NK-92 treated with Interleukin-12 subunit alpha and Interleukin-12 subunit beta, amount 100 ng/mL, for 24 hours (cell line): ENCODE measurements at places on chromosomes 3 and 15.

- DNase-seq: no peak
Observed at GRCh38 chr3:80190051-80190450, 422.3 kb upstream of the ROBO1 start.

DNA sequence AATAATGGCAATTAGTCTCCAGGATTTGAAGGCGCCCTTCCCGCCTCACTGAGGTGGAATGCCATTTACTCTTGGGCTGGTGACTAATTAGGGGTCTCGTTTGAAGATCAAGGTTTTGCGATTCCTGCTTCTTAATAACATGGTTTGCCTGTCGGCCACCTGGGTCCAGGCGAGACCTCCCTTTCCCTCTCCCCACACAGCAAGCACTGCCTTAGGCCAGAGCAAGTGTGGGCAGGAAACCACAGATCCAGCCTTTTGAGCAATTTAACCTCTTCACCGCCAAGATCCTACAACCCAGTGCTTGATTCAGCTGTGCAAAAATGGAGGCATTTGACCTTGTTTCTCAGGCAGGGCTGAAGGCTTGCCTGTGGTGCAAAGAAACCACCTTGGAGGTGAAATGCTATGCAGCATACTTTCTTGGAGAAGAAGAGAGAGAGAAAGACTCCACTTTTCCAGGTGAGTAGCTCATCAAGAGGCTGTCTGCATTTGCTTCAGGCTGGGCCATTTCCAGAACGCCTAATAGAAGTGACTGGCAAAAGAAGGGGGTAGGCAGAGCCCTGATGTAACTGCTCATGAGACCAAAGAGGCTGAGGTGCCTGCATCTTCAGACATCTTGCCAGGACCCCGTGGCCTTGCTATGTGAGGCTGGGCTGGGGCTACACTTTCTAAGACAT is 34.1 kb upstream of the WNT5A start:
- DNase-seq: no peak

GRCh38 chr15:33587773-33588172 is 277.0 kb downstream of the RYR3 start:
- DNase-seq: no peak

GRCh38 chr3:156981005-156981404 is 154.9 kb downstream of the LEKR1 start:
- no peak for DNase-seq

GRCh38 chr15:90691982-90692773 is 25.0 kb upstream of the BLM start:
- DNase-seq: no peak

DNA sequence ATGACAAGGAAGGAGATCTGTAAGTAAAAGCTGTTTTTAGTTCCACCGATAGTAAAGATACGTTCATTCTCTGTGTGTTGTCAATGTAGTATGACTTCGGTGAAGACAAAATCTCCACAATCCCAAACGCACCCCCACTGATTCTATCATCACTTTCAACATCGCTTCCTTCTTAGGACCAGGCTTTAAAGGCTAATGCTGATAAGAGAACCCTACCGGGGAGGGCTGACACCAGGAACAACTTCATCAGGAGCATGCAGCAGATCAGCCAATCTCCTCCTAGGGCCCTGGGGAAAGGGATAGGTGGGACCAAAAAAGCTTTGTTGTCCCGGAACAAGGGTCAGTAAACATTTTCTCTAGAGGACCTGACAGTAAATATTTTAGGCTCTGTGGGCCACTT is 334.1 kb downstream of the VPS13C start:
- DNase-seq: no peak

- DNase-seq: no peak
Observed at GRCh38 chr3:71602256-71602655, 18.7 kb upstream of the FOXP1 start.

DNA sequence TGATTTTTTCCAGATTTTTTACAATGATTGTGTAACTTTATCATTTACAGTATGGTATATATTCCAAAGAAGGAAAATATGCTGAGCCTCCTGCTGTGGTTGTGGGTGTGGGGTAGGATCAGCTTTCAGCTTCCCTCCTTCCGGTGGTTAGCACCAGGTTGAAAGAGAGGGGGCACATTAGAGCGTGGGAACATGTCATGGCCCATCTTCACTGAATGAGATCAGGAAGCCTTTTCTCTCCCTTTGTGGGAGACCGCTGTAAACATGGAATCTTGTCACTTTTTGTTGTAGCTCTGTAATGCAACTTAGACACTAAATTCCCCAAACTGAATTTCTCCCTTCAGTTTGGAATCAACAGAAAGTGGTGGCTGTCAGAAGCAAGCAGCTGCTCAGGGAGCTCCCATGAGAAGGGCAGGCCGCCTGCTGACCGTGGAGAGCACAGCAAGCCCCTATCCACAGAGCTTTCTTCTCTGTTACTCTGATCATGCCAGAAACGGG is 86.7 kb upstream of the LIMD1 start:
- DNase-seq: no peak

- no peak for DNase-seq
Observed at GRCh38 chr3:126944089-126944965, 38.6 kb upstream of the PLXNA1 start.

- DNase-seq: no peak
Observed at GRCh38 chr15:45943240-45943639, 308.4 kb downstream of the SQOR start.

DNA sequence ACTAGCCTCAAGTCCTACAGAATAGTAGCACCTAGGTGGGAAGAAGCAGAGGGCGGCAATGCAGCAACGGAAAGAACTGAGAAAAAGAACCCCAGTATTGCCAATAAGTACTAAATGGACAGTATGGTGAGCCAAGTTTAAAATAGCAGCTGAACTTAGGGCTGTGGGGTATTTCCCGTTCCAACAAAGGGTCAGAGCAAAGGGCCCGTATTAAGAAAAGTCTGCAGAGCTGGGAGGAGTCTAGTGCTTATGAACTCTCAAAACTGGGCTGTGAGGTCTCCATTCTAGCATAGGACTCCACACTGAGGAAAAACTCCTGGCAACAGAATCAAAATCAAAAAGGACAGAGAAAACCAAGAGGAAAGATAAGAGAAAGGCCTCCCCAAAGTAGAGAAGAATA is 250.7 kb downstream of the FOXP1 start:
- no peak for DNase-seq

DNA sequence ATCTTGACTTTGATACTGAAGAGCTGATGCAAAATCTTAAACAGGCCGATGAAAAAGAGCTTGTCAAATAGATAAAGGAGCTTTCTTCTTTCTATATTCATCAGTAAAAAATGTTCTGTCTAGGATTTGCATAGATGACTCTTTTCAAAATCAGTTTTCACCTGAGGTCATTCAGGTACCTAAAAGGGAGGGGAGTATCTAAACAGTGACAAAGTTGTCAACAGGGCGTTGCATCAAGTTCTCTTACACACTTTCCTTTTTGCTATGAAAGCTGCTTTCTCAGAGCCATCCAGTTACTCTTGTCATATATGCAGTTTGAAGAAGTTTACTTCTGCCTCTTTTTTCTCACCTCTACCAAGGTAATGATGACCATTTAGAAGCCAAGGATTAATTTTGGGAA is 60.0 kb downstream of the AKAP13 start:
- DNase-seq: no peak

GRCh38 chr3:4633078-4634004 is 140.2 kb downstream of the ITPR1 start:
- DNase-seq: no peak

GRCh38 chr3:120604784-120605183 is 8.6 kb downstream of the NDUFB4 start:
- no peak for DNase-seq

DNA sequence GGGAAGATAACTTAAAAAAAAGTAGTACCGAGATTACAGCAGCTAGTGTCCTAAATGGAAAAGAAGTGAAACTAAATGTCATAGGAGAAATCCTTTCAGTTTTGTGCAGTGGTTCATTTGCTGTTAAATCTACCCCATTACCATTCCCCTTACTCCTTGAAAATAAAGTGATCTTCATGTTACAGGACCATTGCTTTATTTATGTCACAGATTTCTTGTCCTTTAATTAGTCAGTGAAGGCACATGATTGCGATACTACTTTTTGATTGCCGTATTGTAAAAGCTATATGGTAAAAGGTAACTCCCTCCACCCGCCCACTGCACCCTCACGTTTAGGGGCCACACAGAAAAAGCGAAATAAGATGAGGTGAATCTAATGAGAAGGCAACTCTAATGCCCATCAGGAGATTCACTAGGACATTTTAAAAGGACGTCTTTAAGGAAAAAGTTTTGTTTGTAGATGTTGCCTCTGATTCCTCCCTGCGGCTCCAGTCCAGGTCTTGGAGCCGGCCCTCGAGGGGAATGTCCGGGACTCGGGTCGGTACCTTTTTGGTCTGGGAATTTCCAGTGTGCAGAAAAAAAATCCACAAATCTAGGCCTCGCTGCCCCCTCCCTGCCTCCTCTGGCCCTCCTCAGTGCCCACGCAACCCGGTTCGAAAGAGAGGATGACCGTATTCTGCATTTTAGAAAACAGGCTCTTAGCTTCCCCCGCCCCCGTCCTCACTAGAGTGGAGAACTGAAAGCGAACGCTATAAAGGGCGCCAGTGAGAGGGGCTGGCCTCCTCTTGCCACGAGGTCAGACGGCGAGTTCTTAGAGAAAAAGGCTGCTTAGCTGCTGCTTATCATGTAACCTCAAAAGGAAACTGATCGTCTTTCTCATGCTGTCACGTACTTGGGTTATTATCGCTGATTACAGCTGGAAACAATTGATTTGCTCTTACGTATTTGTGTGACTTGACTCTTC is 21.8 kb upstream of the NFKBIZ start:
- DNase-seq: peak; percentile 71

DNA sequence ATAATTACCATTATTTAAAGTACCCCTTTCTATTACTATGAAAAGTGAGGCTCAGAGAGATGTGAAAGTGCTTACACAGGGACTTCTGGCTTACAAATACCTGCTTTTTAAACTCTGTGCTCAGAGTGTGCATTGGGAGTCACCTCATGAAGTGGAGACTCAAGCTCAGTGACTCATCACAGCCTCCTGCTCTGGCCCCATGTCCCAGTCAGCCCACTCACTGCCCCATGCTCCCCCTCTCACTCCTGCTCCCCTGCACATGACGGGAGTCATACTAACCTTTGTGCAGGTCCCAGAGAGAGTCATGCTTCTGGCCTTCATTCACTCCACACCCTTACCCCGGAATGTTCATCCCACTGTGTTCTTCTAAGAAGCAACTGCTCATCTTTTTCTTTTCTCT is 20.2 kb downstream of the CCR1 start:
- peak; percentile 32 for DNase-seq

GRCh38 chr3:129662191-129662608 is 55.7 kb upstream of the PLXND1 start:
- DNase-seq: no peak

DNA sequence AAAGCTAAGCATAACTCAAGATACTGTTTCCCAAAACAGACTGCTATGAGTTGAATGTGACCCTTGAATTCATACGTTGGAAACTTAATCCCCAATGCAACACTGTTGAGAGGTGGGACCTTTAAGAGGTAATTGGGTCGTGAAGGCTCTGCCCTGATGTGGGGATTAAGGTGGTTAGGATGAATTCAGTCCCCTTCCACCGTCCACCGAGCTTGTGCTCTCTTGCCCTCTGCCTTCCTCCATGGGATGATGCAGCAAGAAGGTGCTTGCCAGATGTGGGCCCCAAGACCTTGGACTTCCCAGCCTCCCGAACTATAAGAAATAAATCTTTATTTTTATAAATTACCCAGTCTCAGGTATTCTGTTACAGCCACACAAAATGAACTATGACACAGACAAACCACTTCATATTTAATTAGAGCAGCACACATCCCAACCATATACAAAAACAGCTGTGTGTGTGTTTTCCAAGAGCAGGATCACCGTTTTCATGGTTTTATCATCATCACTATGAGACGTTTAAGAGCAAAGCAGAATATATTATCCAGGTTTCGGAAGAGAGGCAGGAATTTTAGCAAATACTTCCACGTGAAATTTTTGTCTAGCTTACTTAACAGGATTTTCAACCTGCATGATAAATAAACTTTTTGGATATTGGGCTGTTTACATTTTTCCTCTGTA is 61.2 kb downstream of the CD200R1L start:
- no peak for DNase-seq

DNA sequence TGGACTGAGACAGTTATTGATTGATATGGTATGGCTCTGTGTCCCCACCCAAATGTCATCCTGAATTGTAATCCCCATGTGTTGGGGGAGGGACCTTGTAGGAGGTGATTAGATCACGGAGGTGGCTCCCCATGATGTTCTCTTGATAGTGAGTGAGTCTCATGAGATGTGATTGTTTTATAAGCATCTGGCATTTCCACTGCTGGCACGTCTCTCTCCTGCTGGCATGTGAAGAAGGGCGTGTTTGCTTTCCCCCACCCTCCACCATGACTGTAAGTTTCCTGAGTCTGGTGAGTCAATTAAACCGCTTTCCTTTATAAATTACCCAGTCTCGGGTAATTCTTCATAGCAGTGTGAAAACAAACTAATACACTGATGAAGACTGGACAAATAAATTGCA is 105.6 kb upstream of the MELTF start:
- no peak for DNase-seq

DNA sequence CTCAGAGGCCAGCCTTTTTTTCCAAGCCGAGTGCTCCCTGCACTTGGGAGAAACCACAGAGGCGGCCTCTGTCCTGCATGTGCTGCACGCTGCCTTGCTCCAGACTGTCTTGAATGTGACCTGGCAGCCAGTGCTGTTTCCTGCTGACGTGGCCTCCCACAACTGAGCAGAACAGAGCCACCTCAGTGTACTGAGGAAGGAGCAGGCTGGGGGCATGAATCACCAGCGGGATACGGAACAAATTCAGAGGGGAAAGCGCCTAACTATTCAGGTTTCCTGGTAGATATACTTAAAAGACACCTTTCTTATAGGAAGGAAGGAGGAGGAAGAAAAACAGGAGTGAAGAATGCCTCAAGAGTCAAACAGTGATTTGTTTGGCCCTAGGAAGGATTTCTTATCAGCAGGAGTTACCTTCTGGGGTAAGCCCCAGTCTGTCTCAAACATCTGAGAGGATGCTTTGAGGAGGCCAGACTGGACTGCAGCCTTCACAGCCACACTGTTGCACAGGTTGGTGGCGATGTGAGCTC is 114.0 kb downstream of the FNDC3B start:
- no peak for DNase-seq

DNA sequence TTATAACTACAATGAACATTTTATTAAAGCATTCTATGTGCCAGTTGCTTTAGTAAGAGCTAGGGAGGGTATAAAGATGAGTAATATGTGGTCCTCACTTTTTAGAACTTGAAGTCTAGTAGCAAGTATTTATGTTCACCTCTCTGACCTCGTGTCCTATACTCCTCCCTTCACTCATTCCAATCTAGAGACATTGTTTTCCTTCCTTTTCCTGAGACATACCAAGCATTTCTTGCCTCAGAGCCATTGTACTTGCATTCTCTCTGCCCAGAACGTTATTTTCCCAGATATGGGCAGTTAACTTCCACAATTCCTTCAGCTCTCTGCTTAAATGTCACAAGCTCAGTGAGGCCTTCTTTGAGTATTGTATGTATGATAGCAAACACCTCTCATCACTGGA is 408.6 kb downstream of the PDCD6IP start:
- no peak for DNase-seq

DNA sequence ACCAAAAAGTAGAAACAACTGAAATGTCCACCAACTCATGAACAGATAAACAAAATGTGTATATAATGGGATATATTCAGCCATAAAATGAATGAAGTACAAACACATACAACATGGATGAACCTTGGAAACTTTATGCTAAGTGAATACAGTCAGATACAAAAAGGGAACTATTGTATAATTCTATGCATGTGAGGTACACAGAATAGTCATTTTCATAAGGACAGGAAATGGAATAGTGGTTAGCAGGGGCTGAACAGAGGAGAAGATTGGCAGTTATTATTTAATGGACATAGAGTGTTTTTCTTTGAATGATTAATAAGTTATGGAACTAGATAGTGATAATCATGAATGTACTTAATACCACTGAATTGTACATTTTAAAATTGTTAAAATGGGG is 20.0 kb upstream of the TRANK1 start:
- no peak for DNase-seq
